ENCODE measurements at places on chromosomes 3 and 15.

DNA sequence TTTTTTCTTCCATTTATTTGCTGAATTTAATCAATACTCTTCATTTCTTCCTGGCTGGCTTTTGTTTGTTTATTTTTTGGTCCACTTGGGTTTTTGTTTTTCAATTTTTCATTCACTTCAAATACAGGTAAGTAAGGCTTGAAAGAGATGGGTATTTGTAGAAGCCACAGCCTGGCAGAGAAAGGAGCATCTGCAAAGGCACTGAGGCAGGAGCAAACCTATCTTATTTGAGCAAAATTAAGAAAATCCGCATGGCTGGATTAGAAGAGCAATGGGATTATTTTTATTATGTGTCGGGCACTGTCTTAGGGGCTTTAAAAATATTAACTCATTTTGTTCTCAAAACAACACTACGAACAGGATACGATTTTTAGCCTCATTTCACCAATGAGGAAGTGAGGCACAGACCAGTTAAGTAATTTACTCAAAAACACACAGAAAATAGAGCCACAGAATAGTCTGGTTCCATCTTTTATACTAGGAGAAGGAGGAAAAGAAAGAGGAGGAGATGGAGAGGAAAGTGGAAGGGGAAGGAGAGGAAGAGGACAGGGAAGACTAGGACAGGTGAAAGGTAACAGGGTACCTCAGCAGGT lies 35.1 kb upstream of the CCDC80 start:
- DNase-seq, result no peak

DNA sequence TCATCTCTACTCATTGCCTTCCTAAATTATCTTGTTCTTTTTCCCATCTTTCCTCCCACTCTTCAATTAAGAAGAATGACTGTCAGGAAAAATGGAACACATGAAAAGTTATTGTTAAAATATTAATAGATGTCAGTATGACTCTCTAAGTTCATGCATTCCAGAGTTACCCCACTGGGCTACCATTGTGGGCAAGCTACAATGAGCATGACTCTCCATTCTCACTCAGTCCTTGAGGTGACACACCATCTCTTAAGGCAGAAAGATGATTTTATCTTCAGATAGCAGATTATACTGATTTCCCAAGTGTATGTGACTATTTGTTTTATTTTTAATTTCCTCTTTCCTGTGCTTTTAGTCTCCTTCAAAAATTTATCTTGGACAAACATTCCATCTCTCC lies 144.3 kb downstream of the ALCAM start:
- DNase-seq, result no peak

DNA sequence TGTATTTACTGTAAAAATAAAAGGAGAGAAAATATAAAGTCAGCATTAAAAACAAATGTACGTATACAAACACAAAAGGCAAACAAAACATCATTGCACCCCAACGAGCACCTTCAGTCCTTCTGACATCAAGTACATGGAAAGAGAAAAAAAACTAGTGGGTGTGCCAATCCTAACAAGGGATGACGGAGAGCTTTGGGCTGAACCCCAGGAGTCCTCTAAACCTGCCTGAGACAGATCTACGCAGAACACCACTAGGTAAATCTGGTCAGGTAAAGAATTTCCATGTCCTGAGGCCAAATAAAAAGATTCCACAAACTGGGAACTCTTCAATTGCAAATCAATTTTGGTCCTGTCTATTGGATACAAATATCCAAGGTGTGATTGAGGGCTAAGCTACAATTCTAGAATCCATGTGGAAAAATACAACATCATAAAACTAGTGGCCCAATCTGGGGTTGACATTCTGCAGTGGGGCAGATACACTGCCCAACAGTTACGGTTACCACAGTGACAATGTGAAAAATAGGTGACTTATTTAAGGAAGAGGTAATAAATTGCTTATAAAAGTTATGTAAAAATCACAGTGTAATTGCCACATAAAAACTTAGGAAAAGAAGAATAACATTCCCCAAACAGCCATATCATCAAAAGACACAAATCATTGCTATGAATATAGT lies 14.2 kb downstream of the IFT80 start:
- DNase-seq, result no peak

- no peak for DNase-seq
These were observed 1.6 kb downstream of the EFHB start for GRCh38 chr3:19932422-19932821.
